ENCODE measurements at places on chromosomes 6 and 20.
A peak's percentile ranks its signal among the peaks of the same experiment; 100 is the strongest.

DNA sequence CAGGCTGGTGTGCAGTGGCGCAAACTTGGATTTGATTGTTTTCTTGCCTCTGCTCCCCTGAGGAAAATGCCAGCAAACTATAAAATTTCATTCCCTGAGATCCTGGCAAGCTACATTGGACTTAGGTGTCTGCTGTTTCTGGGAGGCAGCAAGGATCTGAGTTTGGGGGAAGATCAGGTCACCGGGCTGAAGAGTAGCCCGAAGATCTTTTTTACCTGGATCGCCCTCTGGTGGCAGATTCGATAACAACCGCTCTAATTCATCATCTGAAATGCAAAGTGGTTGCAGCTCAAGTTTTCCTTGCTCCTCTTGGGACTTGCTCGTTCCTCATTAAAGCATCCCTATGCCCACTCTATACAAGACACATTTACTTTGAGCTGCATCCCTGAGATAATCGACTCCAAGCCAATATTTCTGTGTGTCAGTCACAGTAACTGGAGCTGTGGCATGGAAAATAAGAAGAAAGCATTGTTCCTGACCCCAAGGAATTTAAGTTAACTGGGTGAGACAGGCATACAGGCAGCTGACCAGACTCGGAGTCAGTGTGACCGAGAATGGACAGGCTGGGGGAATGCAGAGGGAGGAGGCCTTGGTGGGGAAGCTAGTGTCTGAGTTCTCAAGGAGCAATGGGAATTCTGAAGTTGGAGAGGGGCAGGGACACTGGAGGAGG, 131.8 kb upstream of the PROKR2 start:
- peak; percentile 25 for DNase-seq

DNA sequence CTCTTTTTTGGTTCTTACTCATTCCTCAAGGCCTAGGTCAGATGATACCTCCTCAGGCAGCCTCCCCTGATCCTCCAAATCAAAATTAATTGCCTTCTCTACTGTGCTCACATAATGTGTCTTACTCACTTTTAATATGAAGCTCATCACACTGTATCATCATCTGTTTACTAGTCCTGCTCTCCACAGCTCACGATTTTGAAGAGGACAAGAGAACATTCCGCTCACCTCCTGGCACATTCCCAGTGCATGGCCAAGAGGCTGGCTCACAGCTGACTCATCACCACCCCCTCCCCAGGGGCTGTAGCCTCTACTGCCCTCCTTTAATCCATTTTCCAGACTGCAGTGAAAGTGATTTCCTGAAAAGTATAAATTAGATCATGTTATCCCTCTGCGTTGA, 133.1 kb downstream of the ALDH8A1 start:
- DNase-seq, result no peak

DNA sequence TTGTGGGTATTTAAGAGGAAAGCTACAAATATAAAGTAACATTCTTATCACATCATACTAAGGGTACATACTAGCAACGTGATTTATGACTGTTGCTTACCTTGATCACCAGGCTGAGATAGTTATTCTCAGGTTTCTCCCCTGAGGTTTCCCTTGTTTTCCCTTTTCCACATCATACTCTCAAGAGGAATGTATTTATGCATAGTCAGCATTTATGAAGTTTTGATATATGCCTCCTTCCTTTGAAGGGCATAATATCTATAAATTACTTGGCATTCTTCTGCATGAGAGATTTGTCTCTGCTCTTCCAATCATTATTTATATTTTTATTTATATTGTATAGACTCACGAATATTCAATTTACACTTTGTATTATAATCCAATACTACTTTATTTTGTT, 726.7 kb upstream of the ADGRB3 start:
- no peak for DNase-seq

- no peak for DNase-seq
Observed at GRCh38 chr6:139029470-139030227, 1.1 kb downstream of the ABRACL start.

- DNase-seq, result no peak
Observed at GRCh38 chr6:158610319-158610968, 34.1 kb downstream of the DYNLT1 start.

GRCh38 chr6:1665214-1665613, 55.5 kb downstream of the FOXC1 start:
- no peak for DNase-seq

DNA sequence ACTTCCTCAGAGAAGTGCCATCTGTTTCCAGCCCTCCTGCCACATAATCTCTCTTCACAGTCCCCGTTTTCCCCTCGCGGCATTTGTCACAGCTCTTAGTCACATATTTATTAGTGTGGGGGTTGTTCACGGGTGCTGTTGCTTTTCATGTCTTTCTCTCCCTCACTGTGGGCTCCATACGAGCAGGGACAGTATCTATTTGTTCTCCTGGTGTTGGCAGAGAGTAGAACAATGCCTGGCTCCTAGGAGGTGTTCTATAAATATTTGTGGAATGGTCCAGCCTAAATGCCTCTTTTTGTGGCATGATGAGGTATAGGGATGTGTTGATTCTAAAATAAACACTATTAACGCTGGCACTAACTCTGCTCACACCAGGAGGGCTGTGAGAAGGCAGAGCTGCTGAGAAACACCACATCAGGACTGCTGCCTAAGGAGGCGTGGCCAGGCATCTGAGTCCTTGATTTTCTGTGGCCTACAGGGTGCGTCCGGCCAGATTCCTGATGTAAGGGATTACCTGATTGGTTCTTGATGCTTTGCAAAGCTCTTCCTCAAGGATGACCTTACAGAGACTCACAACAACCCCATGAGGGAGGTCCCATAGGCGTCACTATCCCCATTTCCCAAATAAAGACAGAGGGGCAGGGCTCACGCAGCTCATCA, 219.8 kb upstream of the ARID1B start:
- no peak for DNase-seq

- DNase-seq, result no peak
Observed at GRCh38 chr6:14889611-14890593, 356.0 kb upstream of the JARID2 start.

DNA sequence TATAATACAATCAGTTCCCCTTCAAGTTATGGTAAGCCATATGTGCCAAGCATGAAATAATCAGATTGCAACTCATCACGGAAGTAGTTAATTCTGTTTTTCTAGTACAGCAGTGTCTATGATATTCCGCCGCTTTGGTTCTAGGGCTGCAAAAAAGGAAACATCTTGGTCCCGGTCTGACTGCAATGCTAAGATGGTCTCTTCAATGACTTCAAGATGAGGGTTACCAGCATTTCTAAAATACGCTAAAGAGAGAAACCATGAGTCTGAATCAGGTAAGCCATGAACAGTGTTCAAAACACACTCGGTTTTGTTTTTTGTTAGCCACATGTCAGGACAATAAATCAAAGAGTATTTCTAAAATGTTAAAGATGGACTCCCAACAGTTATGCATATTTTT, 3.2 kb upstream of the ANKRD60 start:
- DNase-seq, result no peak

DNA sequence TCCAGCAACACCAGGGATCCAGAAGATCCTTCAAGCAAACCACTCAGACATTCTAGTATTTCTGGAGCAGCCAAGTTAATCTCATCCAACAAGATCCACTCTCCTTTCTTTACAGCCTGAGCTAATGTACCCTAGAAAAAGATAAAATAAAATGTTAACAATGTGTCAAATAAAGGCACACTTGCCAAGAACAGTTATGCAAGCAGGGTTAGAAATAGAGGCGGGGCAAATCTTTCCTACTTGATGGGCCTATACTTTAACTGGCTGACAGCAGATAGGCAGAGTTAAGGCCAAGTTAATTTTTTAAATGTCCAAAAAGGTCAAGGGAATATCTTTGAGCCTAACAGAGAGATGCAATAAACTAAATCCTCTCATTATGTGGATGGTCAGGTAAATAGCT, 60.8 kb downstream of the MDN1 start:
- no peak for DNase-seq

DNA sequence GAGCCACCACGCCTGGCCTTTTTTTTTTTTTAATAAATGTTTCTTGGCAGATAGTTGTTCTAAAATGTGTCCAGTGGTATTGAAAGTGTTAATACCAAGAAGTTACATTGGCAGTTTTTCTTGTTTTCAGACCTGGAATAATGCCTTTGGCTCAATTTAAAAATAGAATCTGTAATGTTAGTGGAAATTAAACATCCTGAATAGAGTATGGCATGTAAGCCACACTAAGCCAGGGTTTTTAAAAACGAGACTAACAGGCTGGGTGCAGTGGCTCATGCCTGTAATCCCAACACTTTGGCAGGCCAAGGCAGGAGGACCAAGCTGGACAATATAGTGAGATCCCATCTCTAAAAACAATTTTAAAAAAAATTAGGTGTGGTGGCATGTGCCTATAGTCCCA, 25.3 kb downstream of the MCM8 start:
- no peak for DNase-seq

GRCh38 chr20:46970937-46971630, 76.4 kb downstream of the EYA2 start:
- no peak for DNase-seq

GRCh38 chr6:126600258-126600916, 260.5 kb downstream of the CENPW start:
- no peak for DNase-seq

- no peak for DNase-seq
Observed at GRCh38 chr6:20833881-20834515, 299.7 kb downstream of the CDKAL1 start.

GRCh38 chr20:2839732-2840137, 720 bp downstream of the PCED1A start:
- DNase-seq, result peak; percentile 42

DNA sequence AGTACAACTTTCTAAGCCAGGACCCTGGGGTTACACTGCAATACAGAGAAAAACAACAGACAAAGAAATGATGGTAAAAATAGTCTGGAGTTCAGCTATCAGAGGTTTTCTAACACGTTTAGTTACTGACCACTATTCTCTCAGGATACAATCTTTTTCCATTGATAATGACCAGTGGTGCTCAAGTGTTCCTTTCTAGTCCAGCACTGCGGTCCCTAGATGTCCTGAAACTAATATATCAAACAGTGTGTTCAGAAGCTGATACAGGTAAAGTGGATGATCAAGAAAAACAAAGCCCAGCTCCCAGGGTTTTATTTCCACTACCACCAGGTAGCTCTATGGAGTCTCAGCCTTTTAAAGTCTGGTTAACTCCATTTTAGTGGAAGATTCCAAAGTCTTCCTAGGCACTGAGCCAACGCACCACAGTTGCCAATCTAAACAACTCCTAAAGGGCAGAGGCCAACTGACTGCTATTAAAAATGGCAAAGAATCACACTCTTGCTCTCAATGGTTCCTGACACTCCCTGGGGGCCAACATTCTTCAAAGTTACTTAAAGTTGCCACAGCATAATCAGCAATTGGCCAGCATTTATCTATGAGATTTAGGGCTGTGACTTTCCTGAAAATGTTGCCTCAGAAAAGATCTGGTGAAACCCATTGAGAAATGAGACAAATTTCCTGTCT, 38.2 kb downstream of the DZANK1 start:
- DNase-seq, result no peak

DNA sequence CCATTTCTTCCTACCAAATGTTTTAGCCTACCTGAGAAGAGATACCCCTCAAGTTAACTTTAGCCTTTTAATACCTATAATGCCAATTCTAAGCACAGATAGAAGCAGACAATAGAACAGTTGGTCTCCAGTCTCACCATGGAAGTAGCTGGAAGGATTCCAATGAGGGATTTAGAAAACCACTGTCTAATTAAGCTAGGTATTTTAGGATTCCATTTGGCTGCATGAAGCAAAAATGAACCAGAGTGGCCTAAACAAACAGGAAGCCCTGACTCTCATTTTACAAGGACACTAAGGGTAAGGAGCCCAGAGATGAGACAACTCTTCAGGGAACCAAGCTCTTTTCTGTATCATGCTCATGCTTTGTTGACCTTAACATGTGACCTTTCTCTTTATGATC, 199.2 kb downstream of the ALDH8A1 start:
- DNase-seq, result no peak

DNA sequence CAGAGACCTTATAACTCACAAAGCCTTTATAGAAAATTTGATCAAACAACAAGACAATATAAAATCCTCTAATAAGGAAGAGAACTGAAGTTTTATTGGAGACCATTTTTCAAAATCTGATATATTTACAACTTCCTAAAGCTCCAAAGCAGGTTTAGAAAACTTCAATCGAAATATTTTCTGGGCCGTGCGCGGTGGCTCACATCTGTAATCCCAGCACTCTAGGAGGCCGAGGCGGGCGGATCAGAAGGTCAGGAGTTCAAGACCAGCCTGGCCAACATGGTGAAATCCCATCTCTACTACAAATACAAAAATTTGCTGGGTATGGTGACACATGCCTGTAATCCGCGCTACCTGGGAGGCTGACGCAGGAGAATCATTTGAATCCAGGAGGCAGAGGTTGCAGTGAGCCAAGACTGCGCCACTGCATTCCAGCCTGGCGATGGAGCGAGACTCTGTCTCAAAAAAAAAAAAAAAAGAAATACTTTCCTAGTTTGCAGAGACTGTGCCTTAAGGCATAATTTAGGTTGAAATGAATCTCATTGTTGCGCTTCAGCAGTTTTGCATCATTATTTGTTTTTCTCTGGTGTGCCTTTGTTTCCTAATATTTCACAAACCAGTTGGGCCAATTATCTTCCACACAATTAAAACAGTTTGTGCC, 60.6 kb upstream of the ASIP start:
- no peak for DNase-seq

GRCh38 chr6:69866351-69866769, at the start of gene COL19A1:
Gene COL19A1 (plus strand): TSS chr6:69866556. CDS start chr6:69879568, 13,012 bp downstream.
- no peak for DNase-seq

DNA sequence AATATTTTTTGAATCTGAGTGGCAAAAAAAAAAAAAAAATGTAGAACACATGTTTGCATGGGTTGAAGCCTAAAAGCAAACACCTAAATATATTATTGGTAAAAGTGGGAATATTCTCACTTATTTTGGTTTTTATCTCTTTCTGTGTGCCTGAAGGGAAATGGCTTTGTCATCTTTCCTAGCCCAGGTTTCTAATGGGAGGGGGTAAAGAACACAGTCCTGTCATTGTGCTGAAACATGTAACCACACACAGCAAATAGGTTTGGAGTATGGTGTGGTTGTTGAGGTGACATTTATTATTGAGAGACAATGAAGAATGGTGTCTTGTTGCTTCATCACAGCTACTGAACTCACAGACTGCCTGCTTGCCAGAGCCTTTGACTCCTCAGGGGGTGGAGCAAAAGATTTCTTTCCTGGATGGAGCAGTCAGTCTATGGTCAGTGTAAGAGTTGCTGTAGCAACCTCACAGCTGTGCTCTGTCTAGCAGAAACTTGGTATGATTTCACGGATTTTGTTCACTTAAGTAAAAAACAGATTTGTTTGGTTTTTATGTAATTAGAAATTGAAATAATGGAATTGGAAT, 70.2 kb downstream of the CEP57L1 start:
- DNase-seq, result no peak

All from C1 segment of cervical spinal cord (tissue), 14 donors.